Omental fat pad (tissue), 4 donors: ENCODE measurements at places on chromosomes 7 and 10. TPM values are rescaled to one million over a fixed set of nuclear protein-coding genes. Genes with fewer than 3 reads are reported as not detected.

Gene VWC2
- total RNA-seq: not detected

Gene HMX3
- not detected for total RNA-seq

DNA sequence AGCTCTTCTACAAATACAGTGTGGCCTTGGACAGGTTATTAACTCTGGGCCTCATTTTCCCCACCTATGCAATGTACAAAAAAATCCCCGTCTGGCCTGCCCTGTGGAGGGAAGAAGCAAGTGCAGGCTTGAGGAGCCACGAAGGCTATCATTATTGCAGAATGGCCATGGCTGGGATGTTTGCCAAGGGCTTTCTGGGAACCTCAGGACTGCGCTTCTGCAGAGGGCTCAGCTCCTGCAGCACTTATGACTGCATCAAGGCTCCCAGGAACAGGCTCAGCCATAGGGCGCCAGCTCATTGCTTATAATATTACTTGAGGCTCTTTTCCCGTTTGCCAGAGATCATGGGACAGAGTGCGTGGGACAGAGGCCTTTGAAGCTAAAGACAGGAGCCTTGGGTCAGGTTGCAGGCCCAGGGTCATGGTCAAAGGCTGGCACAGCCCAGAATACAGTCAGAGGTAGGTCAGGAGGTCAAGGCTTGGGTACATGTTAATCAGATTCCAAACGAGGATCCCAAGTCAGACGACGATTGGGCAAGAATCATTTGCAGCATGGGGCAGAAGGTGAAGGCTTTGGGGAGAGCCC, 20.6 kb upstream of the C10orf105 start:
- DNase-seq: no peak

Gene PODXL
- 71.9 TPM for total RNA-seq

DNA sequence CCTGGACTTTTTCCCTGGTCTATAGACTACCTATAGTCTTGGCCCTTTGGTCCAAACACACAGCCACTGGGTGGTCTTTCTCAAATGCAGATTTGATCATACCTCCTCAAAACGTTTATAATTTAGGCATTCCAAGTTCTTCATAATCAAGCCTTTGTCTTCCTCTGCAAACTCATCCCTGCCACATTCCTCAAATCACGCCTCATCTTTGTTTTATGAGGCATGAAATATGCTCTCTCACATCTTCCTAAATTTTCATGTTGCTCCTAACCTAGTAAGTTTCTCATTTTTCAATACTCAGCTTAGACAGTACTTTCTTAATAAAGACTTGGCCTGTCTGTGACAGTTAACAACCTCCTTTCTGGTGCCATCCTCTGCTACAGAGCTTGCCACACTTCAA, 10.9 kb upstream of the HERC4 start:
- DNase-seq: no peak

- DNase-seq: peak; percentile 90
These were observed 55.9 kb downstream of the UPF2 start for GRCh38 chr10:11986593-11987216.

DNA sequence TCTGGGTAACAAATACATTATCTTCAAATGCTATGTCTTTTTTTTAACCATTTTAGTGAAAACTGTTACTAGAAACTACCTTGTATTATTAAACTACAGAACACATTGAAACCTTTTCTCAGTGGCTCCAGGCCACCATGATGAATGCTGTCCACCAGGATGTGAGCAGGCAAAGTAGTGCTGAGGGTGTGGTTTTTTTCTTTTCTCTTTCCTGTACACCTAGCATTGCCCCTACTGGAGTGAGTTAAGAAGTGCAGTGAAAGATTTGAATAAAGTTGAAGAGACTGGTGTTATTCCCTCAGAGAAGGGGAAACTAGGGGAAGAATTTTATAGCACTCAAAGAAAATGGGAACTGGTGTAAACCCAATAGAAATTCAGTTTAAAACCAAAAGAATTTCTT, 120.0 kb upstream of the SAMD8 start:
- DNase-seq: no peak

DNA sequence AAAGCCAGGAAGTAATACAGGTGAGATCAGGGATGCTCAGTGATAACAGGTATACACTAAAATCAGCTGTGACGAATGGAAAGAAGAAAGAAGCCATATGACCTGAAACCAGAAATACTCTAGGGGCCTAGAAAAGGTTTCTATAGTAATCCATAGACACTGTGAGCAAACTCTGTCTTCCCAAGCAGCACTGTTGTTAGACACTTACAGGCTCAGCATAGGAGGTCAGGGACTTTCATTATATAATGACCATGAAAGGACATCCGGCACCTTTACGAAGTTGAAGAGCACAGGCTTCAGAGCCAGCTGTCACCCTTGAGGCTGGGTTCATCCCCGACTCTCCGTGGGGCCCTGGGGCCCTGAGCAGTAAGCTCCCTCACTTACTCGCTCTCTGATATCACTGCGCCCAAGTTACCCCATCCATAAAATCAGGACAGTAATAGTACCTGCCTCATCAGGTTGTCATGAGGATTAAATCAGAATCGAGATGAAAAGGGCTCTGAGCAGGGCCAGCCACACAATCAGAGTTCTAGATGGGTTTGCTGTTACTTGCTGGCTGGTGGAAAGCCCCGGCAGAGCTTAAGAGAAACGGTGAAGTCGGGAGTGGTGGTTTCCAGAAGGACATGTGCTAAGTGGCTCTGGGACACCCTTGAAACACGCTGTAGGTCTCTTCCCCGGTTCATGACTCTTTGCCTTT, 79.5 kb downstream of the ITIH5 start:
- DNase-seq: no peak
